ENCODE measurements at places on chromosomes 12 and 14.

GRCh38 chr14:22465201-22465840, 123.7 kb downstream of the DAD1 start:
- no peak for DNase-seq

GRCh38 chr12:115088328-115088994, 404.5 kb upstream of the TBX3 start:
- DNase-seq = no peak

GRCh38 chr12:41988715-41989114, 156.0 kb downstream of the GXYLT1 start:
- no peak for DNase-seq

- no peak for DNase-seq
These were observed 819.5 kb downstream of the SLC16A7 start for GRCh38 chr12:60415351-60415750.

- no peak for DNase-seq
These were observed 26.1 kb upstream of the CIPC start for GRCh38 chr14:77071938-77072388.
